NCI-H748 treated with DMSO at 0.1 percent for 48 hours (cell line): ENCODE measurements at places on chromosomes 6 and 20.

- peak; percentile 99 for DNase-seq
Observed at GRCh38 chr6:109816452-109817374, 125.6 kb downstream of the FIG4 start.

DNA sequence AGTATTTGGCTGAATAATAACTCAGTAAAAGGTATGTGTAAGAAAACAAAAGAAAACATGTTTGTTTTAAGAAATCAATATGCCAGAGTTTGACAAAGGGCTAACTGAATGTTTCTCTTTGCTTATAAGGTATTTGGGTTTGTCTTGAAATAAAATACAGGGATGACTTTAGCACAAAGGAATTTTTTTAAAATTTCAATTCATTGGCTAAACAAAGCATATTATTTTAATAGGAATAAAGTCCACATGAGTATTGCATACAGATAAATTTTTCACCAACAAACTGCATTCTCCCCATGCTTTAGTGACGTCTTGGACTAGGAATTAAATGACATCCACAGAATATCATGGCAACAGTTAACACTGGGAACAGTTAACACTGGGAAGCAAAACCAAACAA is 480.0 kb upstream of the JAG1 start:
- DNase-seq = no peak

GRCh38 chr6:1386038-1386709 is 3.2 kb upstream of the FOXF2 start:
- no peak for DNase-seq

DNA sequence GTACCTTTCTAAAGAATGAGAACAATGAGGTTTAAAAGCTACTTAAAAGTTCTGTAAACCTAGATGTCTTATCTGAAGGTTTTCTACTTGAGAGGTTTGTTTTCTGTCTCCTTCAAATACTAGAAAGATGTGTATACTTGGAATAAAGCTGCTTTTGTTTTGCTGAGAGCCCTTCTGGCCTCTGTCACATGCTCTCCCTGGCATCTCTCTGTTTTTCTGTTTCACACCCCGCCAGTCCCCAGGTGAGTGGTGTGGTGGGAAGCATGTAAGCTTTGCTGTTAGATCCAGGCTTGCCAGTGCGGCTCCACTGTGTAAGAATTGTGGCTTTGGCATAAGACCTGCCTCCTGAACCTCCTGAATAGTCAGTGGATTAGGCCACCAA is 56.8 kb downstream of the SNX9 start:
- no peak for DNase-seq

DNA sequence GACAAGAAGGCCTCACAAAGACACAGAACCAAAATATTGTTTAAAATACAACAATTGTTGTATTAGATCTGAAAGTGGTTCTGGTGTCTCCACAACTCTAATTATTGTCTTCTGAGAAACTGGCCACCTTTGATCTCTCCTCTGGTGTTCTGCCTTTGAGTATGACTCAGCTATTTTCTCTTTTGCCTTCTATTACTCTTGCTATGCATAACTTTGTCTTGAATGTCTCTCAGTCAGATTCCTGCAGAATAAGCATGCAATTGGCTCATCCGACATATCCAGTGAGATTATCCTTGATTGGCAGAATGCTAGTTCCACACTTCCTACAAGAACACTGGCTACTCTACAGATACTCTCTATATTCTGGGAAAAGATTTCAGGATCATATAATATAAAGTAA is 14.3 kb upstream of the EPM2A start:
- DNase-seq = no peak

DNA sequence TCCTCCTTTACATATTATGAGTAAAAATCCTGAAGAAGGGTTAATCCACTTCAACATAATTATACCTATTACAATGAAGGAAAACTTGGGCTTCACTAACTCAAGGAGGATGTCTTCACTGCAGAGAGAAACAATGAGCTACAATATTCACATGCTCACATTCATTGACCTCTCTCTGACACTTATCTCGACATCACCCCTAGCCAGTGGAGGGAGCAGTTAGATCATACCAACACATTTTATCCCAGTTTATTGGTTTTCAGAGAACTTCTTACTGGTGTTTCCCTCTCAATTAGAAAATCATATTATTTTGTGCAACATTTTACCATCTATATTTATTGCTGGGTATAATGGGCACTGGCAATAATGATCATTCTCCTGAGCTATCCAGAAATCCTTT is 646.5 kb downstream of the TENT5A start:
- DNase-seq = no peak

GRCh38 chr20:19625426-19625825 is 132.6 kb upstream of the RIN2 start:
- no peak for DNase-seq

- DNase-seq = no peak
Observed at GRCh38 chr20:15674253-15675060, 898.8 kb downstream of the KIF16B start.

- no peak for DNase-seq
Observed at GRCh38 chr20:40241596-40242343, 447.3 kb downstream of the MAFB start.

DNA sequence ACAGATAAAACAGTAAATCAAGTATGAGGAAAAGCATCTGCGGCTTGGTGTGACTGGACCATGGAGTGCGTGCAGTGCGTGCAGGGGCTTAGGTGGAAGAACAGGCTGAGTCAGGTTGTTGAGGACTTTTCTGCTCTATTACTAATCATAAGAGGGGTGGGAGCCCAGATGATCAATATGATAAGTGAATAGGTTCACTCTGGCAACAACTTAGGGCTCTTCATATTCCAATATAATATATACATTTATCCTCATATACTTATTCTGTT is 56.4 kb downstream of the PDE10A start:
- no peak for DNase-seq
